ENCODE measurements at places on chromosomes 5 and 9. TPM values are rescaled to one million over a fixed set of nuclear protein-coding genes. Genes with fewer than 3 reads are reported as not detected.

DNA sequence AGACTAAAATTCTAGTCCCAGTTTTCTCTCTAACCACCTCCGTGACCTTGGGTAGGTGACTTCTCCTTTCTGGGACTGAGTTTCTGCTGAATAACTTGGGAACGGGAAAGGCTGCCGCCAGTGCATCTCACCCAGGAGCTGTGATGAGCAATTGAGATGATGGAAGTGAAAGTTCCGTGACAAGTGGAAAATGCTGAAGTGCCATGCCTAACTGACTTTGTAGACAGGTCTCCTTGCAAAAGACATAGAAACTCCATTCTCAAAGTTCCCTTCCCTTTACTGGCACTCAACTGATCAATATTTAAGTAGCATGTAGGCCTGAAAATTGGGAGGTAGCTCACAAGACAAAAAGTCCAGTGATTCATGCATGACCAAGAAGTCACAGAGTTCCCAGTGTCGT is 6.3 kb upstream of the ADAM19 start:
- no peaks in the 10 kb centered on the region for H3K36me3 ChIP-seq
- H3K27me3 ChIP-seq, result peaks cover 5% of the 10 kb centered on the region
- DNase-seq, result no peak
- H3K27ac ChIP-seq, result no peak overlapping the region

- peaks cover 7% of the 10 kb centered on the region for H3K4me1 ChIP-seq
- peaks cover 15% of the 10 kb centered on the region for H3K36me3 ChIP-seq
- no peaks in the 10 kb centered on the region for H3K27me3 ChIP-seq
- no peak overlapping the region for H3K4me3 ChIP-seq
- DNase-seq, result no peak
Measured at GRCh38 chr5:179588166-179588565, 35.3 kb downstream of the HNRNPH1 start.

GRCh38 chr5:172211676-172212075 is 17.7 kb downstream of the EFCAB9 start:
- H3K36me3 ChIP-seq, result peaks cover 28% of the 10 kb centered on the region
- H3K27ac ChIP-seq, result no peak overlapping the region
- no peaks in the 10 kb centered on the region for H3K27me3 ChIP-seq
- no peak overlapping the region for H3K4me3 ChIP-seq

TERT gene
- total RNA-seq, result 5.6 TPM

All from neural crest cell (in vitro differentiated cells).